ENCODE measurements at places on chromosomes 1 and 21. TPM values are rescaled to one million over a fixed set of nuclear protein-coding genes. Genes with fewer than 3 reads are reported as not detected.

CFHR3 gene
- not detected for total RNA-seq

KLHL21 gene
- total RNA-seq, result 12.0 TPM

TTLL10 gene
- total RNA-seq, result not detected

PLEKHA6 gene
- total RNA-seq, result 5.0 TPM

LCE1D gene
- not detected for total RNA-seq

ACTL8 gene
- 0.28 TPM for total RNA-seq

TOMM40L gene
- total RNA-seq, result 11.4 TPM

KCNA3 gene
- under 0.01 TPM for total RNA-seq

UBXN10 gene
- total RNA-seq, result not detected

FALEC gene
- total RNA-seq, result not detected

PEAR1 gene
- total RNA-seq, result 2.0 TPM

C1orf105 gene
- total RNA-seq, result not detected
